ENCODE measurements at places on chromosomes 5 and 9.

DNA sequence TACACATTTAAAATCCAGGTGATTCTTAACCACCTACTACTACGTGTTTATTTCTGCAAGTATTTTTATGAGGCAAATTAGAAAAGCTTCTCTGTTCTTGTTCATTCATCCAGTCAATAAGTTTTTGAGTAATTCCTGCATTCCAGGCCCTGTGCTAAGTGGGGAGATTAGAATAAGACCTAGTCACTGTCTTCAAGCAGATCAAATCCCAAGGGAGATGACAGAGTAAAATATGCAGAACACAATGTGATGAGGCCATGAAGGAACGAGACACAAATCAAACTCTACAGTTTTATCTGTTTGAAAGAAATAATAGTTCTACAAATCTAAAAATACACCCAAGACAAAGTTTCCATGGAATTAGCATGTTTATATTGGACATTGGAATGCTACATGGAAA, 158.8 kb downstream of the CEP120 start:
- DNase-seq = no peak

DNA sequence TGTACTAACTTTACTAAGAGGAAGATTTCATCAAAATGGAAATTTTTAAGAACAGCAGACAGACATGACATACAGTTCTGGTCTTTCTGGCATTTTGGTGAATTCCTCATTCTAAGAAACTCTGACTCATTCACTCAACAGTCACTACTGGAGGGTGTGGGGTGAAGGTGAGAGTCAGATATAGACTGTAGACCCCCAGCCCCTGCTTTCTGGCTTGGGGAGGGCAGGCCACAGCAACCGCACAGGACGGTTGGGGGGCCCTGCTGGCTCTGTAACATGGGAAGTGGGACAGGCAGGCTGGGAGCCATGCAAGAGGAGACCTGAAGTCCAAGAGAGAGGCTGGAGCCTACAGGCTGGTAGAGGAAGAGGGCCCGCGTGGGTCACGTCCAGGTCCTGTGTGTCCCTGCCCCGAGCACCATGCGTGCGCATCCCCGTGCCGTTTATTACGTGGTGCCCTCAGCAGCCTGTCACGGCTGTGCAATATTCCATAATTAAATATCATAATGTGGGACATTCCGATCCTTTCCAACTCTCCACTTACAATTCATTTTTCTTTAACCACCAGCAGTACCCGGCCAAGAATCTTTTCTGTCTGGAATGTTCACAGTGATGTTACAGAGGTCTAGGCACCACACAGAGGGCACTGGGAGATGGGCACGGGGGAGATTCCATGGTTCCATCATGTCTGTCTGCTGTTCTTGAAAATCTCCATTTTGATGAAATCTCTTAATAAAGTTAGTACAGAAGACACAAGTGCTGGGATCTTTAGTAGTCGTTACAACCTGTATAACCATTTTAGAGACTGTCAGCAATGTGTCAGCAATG, 75.5 kb downstream of the SEMA4D start:
- no peak for DNase-seq

DNA sequence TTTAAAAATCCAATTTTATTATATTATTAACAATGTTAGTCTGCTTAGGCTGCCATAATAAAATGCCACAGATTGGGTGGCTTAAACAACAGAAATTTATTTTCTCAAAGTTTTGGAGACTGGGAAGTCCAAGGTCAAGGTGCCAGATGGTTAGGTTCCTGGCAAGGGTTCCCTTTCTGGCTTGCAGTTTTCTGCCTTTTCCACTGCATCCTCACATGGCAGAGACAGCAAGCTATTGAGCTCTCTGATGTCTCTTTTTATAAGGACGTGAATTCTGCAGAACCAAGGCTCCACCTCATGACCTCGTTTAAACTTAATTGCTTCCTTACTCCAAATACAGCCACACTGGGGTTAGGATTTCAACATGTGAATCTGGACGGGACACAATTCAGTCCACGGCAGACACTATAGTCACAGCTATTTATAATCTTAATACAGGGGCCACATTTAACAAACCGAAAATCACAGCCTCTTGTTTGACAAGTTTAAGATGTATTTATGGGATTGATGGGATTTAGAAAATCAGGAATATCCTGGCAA, 174.9 kb upstream of the PUM3 start:
- no peak for DNase-seq

DNA sequence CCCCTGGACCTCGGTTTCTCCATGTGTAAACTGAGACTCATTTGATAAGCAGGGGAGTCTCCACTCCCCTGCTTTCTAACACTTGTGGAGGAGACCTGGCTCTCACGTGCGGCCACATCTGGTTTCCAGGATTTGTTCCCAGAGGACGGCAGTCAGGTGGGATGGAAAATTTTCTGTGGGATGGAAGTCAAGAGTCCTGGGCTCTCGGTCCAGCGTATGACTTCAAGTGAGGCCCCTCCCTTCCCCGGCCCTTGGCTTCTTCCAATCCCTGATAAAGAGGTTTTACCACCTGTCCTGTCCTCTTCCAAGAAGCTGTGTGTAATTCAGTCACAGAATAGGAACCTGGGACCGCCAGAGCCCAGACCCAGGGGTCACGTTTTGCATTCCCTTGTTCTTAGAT, 35.0 kb downstream of the TMOD1 start:
- DNase-seq = no peak

GRCh38 chr5:43193894-43194265, 1.9 kb downstream of the NIM1K start:
- DNase-seq = no peak

DNA sequence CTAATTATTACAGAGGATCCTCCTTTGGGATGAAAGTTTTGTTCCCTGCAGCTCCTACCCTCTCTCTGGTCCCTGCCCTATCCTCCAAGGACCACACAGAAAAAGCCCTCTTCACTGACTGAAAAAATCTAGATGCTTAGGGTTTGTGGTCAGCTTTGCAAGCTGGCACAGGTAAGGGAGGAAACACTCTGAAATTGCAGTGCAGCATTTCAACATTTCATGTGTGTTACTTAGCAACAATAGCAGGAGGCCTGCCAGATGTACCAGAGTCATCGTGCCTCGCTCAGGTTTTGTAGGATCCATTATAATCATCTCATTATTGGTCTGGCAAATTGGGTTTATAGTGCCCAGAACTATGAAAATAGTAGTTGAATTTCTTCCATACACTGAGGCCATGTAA, 109.5 kb downstream of the PALM2AKAP2 start:
- no peak for DNase-seq

DNA sequence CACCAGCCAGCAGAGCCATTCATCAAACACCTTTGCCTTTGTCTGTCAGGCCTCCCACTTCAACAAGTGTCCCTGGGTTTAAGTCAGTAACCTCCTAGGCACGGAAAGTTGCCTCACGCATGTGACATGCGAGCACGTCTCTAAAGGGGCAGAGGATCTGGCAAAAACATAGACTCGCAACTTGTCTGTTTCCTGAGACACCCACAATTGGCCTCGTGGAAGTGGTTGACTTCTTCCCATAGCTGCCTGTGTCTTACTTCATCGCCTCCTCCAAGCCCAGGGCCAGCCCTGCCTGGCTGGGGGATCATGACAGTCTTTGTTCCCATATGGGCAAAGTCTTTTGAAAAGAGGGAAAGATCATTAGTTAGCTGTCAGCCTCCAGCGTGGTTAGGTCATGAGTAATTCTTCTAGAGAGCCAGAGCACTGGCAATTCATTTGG, 35.5 kb upstream of the GLRX start:
- no peak for DNase-seq

- no peak for DNase-seq
These were observed 561.8 kb downstream of the BNC2 start for GRCh38 chr9:16308645-16309044.

- no peak for DNase-seq
These were observed 531.6 kb upstream of the CLINT1 start for GRCh38 chr5:158390577-158390976.

DNA sequence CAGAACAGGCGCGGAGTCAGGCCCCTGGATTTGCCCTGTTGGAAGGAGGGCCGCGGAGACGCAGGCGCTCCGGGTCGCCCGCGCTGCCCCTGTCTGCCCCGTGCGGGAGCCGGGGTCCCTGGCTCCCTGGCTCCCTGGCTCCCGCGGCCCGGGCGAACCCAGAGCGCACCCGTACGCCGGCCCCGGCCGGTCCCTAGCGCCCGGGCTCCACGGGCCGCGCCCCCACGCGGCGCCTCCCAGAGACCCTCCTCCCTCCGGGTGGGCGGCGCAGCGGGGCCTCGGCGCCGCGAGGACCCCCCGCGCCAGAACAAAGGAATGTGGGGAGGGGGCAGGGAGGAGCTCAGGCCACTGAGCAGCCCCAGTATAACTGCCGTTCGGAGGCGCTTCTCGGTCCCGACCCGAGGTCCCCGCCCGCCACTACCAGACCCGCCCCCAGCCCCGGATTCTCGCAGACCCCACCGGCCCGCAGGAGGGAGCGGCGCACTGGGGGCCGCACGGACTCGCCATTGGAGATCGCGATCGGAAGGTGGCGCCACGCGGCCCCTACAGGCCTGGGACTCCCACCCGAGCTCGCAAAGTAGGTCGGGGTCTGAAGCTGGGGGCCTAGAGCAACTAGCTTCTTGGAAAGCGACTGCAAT, 2.4 kb downstream of the NFIL3 start:
- no peak for DNase-seq

- no peak for DNase-seq
These were observed 556.1 kb downstream of the CDH9 start for GRCh38 chr5:26482076-26482809.

Data from GM19239 (cell line).